ENCODE measurements at places on chromosomes 11 and 22.

GRCh38 chr11:2802389-2803185 is 83.0 kb downstream of the CDKN1C start:
- no peak for DNase-seq

DNA sequence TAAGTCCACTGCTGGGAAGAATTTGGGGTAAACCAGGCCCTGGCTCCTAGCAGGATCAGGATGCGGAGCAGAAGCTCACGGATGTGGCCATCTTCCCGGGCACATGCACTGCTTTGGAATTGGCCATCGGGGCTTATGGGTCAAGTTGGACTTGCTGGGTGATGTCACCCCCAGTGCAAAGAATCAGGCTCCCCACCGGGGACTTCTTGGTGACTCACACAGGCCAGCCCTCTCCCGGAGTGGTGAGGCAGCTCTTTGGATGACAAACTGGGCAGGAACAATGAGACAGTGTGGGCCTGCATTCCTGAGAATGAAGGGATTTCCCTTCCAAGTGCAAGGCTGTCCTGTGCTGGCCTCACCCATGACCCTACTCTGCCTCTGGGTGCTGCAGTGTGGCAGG is 128.8 kb upstream of the ANO1 start:
- DNase-seq = no peak

- DNase-seq = no peak
Observed at GRCh38 chr11:9207229-9207628, 57.9 kb downstream of the DENND5A start.

- no peak for DNase-seq
Observed at GRCh38 chr11:84720706-84721402, 906.3 kb downstream of the DLG2 start.

DNA sequence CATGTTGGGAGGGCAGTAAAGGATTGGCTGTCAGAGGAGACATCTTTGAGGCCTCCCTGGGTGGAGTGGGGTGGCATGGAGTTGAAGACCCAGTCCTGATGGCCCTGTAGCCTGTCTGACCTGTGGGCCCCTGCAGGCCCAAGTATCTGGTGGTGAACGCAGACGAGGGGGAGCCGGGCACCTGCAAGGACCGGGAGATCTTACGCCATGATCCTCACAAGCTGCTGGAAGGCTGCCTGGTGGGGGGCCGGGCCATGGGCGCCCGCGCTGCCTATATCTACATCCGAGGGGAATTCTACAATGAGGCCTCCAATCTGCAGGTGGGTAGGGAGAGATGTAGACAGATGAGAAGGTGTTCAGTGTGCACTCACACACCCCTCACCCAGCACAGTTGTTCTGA is 2.6 kb downstream of the NDUFV1 start:
- DNase-seq = no peak

GRCh38 chr11:58796333-58796732 is 48.2 kb downstream of the GLYATL2 start:
- no peak for DNase-seq

- no peak for DNase-seq
Observed at GRCh38 chr11:70661761-70662501, 263.6 kb downstream of the CTTN start.

- no peak for DNase-seq
Observed at GRCh38 chr22:44351685-44352377, 39.1 kb upstream of the SHISAL1 start.

DNA sequence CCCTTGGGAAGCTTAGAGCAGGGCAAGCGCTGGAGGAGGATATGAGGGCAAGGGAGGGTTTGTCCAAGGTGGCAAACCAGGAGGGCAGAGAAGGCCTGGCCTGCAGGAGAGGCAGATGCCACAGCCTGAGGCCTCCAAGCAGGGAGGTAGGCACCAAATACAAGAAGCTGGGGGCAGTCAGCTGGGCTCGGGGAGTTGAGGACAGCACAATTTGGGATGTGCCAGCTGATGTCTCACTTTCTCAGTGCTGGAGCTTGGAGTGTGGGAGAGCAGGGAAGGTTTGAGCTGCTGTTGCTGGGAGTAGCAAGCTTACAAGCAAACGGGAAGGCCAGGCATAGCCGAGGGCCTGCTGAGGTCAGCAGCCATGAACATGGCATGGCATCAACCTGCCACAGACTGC is 4.0 kb downstream of the ZDHHC24 start:
- DNase-seq = no peak

- no peak for DNase-seq
Observed at GRCh38 chr11:28542561-28542960, 434.4 kb downstream of the METTL15 start.

DNA sequence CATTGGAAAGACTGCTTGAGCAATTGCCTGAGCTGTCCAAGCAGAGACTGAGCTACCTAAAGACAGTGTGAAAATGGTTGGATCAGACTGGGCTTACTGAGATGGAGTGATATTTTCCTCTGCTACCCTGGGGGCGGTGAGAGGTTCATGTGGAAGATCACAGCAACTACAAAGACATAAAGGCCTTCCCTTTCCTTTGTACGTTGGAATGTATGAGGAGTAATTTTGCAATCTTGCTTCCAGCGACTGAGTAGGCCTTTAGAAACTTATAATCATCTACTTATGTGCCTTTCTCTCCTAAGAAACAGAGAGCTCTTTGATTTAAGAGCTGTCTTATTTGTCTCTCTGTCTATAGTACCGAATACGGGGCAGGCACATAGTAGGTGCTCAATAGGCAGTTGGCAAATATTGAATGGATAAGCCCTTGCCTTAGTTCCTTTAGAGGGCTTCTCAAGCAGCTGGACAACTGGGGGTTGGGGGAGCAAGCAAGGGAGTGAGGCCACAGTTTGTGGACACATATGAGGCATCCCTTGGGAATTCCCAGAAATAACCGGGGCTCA is 2.4 kb upstream of the HEPACAM start:
- no peak for DNase-seq

GRCh38 chr11:8787372-8787771 is 104.8 kb downstream of the RPL27A start:
- DNase-seq = no peak

DNA sequence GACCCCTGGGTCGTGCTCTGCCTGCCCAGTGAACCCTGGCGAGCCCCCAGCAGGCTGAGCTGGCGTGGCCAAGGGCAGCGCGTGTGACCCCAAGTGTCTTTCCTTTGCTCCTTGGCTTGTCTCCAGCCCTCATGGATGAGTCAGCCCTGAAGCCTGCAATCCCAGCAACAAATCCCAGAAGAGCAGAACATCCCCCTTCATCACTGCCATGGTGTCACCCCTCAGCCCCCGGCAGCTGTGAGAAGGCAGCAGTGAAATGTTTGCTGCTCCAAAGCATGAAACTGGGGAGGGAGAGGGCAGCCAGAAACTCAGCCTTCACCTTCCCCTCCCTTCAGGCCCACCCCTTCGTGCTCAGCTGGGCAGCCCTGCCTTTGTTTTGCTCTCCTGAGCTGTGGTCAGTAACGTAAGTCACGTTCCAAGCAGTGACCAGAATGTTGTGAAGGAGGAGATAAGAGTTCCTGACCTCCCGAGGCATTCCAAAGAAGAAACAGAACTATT is 29.8 kb downstream of the ADAMTS15 start:
- no peak for DNase-seq

DNA sequence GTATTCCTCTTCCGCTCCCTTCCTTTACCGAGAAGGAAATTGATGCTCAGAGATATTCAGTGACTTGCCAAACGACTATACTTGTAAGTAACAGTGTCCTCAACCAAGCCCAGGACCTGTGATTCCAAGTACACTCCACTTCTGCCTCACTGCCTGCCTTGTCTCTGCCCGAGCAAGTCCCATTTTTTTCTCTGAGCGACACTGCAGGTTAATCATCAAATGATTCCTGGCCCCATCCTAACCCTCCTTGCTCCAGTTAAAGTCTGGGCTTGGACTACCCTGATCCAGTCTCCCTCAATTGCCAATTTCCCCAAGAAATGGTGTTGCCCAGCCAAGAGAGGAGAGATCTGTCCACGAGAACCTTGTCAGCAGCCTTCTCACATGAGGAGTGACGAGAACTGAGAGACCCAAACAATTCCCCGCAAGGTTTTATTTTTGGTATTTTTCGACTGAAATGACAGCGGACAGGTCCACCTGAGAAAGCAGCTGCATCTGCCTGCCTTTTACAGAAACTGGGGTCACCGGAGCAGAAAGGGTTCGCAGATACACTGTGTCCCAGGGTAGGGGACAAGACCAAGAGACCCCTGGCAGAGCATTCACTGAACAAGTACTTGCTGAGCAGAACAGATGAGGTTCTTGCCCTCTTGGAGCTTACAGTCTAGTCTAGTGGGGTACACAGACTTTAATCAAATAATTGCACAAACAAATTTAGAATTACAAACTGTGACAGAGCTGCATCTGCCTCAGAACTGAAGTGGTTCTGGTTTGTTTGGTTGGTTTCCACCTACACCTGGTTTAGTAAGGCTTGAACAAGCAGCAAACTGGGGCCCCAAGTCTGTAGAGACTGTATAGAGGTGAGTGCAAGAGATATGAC is 11.4 kb downstream of the POU2AF1 start:
- DNase-seq = no peak

- DNase-seq = no peak
Observed at GRCh38 chr11:2293531-2293971, 8.2 kb downstream of the C11orf21 start.

GRCh38 chr22:17552737-17553136 is 10.6 kb upstream of the SLC25A18 start:
- DNase-seq = no peak

DNA sequence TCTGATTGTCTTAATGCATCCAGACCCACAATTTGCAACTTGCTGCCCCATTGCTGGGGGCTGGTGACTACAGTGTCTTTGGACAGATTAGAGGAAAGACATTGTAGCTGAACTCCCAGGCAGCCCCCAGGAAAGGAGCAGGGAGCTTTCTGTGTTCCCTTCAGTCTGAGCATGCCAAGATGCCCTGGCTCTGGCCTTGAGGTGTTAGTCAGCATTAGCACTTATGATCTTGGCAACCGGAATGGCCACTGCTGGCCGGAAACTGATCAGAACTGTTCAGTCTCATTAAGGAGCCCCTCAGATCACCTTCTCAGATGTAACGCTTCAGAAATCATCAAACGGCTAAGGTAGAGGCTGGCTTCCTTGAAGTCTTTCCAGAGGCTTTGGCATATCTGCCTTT is 195.2 kb downstream of the NAV2 start:
- DNase-seq = no peak

DNA sequence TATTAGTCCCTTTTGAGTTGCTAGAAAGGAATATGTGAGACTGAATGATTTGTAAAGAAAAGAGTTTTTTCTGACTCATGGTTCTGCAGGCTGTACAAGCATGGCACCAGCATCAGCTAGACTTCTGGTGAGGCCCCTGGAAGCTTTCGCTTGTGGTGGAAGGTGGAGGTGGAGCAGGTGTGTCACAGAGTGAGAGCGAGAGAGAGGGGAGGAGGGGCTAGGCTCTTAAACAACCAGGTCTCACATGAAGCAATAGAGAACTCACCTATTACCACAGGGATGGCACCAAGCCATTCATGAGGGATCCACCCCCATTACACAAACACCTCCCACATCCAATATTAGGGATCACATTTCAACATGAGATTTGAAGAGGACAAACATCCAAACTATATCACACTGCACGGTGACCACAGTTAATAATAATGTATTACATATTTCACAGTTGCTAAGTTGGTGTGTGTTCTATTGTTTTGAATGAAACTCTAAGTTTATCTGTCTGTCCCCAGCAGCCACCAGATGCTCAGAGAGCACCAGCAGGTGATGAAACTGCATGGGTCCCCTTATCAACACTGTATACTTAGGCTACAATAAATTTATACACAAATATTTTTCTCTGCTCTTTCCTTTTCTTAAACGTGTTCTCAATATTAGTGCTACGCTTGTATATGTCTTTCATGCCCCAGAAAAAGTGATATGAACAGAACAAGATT is 14.1 kb downstream of the ZFP91 start:
- DNase-seq = peak; percentile 34

- DNase-seq = no peak
Observed at GRCh38 chr11:70192666-70193410, 10.3 kb upstream of the FADD start.

DNA sequence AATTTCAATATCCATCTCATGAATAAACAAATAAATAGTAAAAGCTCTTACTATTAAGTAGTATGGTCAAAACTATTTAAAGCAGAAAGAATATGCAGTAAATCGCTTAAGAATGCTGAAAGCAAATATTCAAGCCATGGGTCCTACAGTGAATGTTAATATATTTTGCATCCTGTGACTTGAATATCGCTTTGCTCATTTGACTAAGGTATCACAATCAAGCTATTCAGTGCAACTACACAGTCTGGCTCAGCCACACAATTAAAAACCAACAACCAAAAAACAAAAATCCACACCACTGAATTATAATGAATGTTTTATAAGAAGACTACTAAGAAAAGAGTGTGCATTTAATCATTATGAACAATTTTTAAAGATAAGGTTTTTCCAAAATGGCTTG is 45.3 kb downstream of the RAB6A start:
- no peak for DNase-seq

GRCh38 chr11:132987936-132988335 is 544.4 kb downstream of the OPCML start:
- DNase-seq = no peak

- no peak for DNase-seq
Observed at GRCh38 chr11:46034041-46034440, 87.2 kb downstream of the PHF21A start.

GRCh38 chr11:118304568-118305248 is at the start of gene CD3E:
Gene CD3E (plus strand): TSS chr11:118304730. CDS start chr11:118304953, 223 bp downstream.
- no peak for DNase-seq

- no peak for DNase-seq
Observed at GRCh38 chr11:103202048-103202651, 92.9 kb downstream of the DYNC2H1 start.

- no peak for DNase-seq
Observed at GRCh38 chr11:15754221-15754620, 602.1 kb downstream of the SOX6 start.

GRCh38 chr22:49278340-49278739 is 549.3 kb downstream of the BRD1 start:
- no peak for DNase-seq

- DNase-seq = no peak
Observed at GRCh38 chr22:23756891-23757290, 2.7 kb upstream of the VPREB3 start.

All from stimulated activated CD4-positive, alpha-beta T cell treated with anti-CD3 and anti-CD28 coated beads, TNF-alpha, amount 100 ng/mL, for 1 hour (primary cell).